CD4-positive, alpha-beta memory T cell (primary cell): ENCODE measurements at places on chromosomes 7 and 10. TPM values are rescaled to one million over a fixed set of nuclear protein-coding genes. Genes with fewer than 3 reads are reported as not detected.

SLC16A9 gene
- not detected for total RNA-seq

GHRHR gene
- total RNA-seq: not detected

DNA sequence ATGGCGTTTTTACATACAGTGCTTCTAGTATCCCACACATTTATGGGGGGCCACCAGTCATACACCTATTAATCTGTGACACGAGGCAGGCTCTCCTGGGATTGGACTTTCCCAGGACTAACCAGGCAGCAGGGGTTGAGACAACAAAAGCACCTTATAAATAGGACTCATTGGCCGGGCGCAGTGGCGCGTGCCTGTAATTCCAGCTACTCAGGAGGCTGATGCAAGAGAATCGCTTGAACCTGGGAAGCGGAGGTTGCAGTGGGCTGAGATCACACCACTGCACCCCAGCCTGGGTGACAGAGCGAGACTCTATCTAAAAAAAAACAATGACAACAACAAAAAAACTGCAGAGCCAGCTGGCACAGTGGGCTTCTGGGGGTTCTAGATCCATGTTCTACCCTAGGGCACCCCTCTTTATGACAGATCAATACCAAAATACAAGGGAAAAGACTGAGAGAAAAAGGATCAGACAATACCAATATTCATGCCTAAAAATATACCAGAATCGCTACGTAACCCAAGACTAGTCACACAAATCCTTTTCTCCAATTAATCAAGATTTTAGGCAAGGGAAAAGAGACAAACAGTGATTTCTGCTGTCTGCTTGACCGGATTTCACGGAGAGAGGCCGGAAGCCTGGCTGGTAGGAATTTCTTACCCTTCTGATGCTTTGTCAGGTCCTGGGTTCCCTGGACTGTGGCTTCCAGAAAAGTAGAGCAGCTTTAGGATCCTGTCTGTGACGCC, 98.4 kb upstream of the CCNY start:
- DNase-seq: no peak

GRCh38 chr7:96855139-96855538, 145.5 kb upstream of the SEM1 start:
- DNase-seq: no peak

DNA sequence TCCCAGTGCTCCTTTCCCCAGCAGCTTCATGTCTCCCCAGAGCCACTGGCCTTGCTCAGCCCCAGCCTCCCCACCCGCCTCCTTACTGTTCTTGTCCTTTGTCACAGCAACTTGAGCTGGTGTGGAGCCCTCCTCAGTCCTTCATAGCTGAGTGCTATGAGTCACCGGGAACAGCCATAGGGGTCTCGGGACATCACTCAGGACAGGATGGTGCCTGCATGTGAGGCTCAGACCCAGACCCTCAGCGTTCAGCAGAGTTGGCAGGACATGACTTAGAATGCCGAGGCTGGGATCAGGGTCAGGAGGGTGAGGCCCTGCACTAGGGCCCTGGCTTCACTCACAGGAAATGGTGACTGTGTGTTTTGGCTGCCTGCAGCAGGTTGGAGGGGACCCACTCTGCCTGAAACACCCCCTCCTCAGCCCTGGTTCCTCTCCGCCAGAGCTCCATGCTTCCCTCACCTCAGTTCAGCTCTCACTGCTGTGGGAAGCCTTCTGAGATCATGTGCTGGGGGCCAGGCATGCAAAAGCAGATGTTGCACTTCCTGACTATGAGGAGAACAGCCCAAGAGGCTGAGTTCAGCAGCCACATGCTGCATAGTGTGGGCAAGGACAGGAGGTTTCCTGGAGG, 40.7 kb upstream of the GJD4 start:
- no peak for DNase-seq

GRCh38 chr10:88237896-88238614, 345.1 kb downstream of the RNLS start:
- no peak for DNase-seq
